ENCODE measurements at places on chromosomes 5 and 9.

DNA sequence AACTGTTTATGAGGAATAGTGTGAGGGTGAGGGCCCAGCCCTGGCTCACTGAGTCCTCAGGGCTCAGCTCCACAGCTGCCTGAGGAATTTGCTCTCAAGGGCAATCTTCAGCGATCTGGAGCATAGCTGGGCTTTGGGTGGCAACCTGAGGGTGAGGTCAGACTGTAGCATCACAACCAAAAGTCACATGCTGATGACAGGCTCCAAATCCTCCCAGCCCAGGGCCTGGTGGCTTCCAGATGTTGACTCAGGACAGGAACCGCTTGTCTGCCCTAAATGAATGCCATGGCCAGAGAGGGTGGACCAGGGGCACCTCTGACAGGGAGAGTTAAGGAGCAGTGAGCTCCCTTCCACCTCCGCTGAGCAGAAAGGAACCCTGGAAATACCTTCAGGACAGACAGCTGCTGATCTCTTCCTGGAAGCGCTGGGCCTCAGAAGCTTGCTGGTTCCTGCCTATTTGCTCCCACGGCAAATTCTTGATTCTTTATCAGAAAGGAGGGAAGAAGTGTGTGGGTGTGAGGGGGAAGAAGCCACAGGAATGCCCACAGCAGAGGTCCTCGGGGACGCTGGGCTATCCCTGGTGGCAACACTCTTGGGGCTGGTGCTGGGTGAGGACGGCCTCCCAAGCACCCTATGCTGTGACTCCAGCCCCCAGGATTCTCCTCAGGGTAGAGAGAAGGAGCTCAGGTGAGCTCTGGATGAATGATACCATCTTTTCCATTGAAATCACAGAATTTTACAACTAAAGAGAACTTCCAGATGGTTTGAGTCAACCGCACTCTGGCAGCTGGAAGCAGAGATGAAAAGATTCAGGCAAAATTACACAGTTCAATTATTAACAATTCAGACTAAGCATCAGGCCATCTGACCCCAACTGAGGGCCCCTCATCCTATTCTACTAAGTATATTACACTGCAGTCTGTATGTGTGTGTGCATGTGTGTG, 13.8 kb upstream of the CTSL start:
- no peak for DNase-seq

DNA sequence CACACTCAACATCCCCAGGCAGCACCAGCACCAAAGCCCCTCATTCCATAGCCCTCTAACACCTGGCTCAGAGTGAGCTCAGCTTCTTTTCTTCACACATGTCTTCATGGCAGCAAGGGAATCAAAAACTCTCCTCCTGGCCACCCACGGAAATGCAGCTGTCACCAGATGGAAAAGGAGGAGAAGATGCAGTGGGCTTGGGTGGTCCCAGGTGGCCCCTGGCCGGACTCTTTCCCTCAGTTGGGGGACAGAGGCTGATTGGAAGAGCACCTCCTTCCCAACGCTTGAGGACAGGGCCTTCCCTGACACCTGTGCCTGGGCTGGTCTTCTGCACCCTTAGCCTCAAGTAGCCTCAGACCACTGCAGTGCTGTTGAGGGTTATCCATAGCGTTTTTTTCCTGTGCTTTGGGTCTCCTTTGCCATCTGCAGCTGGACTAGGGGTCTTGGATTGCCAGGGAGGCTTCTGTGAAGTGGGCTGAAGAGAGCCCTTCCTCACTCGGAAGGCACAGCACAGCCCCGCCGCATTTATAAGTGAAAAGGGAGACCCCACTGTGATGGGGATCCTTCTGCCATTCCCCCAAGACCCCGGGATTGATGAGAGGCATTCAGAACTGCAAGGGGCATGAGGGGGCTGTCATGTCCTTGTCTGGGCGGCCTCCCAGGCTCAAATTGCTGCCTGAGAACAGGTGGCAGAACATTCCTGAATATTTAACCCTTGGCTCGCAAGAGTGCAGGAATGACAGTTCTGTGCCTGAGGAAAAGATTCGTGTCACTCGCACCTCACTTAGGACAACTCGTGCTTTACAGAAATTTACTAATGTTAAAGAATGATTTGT, 200.0 kb downstream of the AUH start:
- DNase-seq, result no peak

DNA sequence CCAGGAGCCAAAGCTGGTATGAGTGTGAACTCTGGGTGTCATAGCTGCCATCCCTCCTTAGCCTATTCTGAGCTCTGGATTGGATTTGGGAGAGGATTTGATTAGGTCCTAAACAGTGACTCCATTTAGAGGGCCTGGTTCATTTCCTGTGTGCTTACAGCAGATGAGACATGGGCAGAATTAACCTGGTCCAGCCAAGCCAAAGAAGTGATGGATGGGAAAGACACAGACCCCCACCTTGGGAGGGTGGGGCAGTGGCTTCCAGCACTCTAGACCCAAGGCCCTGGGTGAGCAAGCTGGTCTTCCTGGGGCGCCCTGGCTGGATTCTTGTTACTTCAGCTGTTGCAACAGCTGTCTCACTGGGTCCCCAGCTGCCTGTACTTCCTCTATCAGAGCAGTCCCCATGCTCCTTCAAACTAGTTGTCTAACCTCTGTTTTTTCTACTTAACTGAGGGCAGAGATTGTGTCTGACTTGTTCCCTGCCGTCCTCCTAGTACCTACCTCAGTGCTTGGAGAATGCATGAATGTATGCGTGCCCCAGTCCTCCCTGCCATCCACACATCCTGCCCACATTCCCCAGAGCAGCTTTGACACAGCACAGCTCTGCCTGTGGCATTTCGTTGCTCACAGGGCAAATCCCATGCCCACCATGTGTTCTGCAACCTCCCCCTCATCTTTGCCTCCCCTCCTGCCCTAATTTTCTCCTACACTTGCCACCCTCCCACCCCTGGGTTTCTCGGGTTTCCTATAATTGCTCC, 115.9 kb downstream of the RGS3 start:
- peak; percentile 18 for DNase-seq

GRCh38 chr5:65305913-65306312, 175.8 kb downstream of the ADAMTS6 start:
- no peak for DNase-seq

- no peak for DNase-seq
Observed at GRCh38 chr5:124260921-124261515, 485.4 kb downstream of the ZNF608 start.

- no peak for DNase-seq
Observed at GRCh38 chr5:63931836-63932235, 30.4 kb downstream of the HTR1A start.

DNA sequence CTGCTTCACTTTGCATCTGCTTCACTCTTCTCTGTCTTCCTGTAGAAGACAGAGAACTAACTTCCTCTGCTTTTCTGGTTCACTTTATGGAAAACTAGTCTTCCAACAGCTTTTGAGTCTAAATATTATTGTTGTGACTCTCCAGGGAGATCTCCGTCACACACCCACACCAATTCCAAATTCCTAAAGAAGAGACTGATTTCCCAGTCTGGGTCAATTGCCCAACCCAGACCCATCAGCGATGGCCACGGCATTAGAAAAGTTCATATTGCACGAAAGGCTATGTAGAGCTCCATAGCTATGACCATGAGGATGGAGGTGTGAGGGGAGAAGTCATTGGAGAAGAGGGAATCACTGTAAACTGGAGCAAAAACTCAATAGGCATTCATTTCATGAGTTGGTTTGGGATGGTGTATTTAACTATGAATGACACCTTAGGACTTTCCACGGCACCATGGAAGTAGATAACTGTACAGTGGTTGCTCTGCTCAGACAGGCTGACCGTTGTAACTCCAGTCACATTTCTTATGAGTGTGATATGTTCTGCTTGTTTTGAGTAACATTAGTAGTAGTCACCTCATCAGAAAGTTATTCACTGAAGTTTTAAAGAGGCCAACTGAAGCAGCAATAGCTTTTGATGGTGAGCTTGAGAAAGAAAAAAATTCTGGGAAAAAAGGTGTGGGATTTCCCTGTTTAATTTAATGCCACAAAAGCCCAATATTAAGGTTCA, 78.1 kb upstream of the MAMDC2 start:
- no peak for DNase-seq

- no peak for DNase-seq
Observed at GRCh38 chr9:94984891-94985476, 258.5 kb downstream of the AOPEP start.

- no peak for DNase-seq
Observed at GRCh38 chr9:115146581-115147021, 28.6 kb upstream of the TNC start.

DNA sequence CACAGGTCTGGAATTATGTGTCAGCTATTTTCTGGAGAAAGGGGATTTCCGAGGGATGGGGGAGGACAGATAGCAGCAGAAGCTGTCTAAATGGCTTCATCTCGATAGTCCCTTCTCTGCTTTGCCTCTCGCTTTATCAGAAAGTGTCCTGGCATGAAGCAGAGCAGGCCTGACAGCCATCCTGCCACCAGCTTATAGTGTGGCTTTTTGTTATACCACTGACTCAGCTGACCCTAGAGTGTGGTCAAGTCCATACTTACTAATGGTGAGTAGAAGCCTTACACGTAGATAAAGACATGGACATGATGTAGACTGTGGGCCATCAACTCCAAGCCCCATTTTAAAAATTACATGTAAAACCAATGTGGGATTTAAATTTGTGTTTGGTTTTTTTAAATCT, 50.0 kb downstream of the RCL1 start:
- DNase-seq, result no peak

DNA sequence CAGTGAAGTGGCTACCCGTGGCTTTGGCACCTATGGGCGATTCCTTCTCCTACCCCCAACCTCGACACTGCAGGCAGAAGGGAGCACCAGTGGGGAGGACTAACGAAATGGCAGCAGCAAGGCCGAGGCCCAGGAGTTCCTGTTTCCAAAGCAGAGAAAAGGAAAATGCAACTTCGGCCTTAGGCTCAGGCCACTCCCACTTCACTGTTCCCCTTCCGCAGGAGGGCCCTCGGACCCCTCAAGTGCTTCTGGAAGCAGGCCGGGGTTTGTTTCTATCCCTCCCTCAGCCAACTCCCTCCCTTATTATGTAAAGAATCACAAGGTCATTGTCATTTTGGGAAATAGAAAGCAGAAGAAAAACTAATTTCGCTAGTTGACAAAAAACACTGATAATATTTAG, 36.4 kb upstream of the NKX2-5 start:
- DNase-seq, result no peak

DNA sequence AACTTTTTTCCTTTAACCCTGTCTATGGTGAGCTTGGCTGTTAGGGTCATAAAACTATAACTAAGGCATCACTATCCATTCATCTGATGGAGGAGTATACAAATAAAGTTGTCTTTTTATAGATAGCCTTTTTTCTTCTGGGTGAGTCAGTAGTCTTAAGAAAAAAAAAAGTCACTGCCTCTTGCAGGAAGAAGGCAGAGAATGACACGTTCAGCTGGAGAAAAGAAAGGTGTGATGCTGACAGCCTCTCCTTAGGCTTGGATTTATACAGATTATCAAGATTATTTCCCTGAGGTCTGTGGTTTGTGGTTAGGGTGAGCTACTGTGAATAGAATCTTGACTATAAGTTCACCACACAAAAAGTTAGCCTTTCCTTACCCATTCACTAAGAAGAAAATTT, 23.0 kb downstream of the EPB41L4B start:
- no peak for DNase-seq

- no peak for DNase-seq
Observed at GRCh38 chr9:120284821-120285220, 295.1 kb downstream of the CDK5RAP2 start.

GRCh38 chr9:119559056-119559455, 189.8 kb upstream of the BRINP1 start:
- DNase-seq, result no peak

DNA sequence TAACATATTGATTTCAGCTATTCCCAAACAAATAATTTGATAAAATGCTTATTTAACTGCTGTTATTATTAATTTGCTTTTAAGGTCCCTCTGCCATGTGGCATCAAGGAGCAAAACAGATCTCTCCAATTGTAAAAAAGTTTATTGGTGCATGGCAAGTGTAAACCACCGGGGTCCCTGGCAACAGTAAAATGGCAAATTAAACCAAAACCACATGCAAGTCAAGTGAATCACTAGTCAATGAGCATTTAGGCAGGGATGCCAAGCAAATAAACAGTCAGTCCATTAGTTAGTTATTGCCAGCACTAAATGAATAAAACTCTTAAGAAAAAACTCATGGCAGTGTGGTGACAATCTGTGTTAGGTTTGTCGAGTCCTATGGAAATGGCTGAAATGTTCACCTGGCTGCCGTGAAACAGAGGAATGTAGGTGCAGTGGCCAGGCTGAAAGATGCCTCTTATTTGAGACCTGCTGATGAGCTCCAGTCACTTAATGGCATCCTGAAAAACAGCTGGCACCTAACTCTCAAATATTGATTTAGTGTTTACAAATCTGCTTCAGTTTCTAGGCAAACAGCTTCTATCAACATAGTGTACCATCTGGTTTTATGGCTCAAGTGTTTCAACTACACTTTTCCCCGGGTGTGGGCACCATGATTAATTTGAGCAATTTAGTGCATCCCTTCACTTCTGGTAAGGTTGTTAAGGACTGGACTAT, 296.5 kb upstream of the ITGA1 start:
- peak; percentile 96 for DNase-seq

DNA sequence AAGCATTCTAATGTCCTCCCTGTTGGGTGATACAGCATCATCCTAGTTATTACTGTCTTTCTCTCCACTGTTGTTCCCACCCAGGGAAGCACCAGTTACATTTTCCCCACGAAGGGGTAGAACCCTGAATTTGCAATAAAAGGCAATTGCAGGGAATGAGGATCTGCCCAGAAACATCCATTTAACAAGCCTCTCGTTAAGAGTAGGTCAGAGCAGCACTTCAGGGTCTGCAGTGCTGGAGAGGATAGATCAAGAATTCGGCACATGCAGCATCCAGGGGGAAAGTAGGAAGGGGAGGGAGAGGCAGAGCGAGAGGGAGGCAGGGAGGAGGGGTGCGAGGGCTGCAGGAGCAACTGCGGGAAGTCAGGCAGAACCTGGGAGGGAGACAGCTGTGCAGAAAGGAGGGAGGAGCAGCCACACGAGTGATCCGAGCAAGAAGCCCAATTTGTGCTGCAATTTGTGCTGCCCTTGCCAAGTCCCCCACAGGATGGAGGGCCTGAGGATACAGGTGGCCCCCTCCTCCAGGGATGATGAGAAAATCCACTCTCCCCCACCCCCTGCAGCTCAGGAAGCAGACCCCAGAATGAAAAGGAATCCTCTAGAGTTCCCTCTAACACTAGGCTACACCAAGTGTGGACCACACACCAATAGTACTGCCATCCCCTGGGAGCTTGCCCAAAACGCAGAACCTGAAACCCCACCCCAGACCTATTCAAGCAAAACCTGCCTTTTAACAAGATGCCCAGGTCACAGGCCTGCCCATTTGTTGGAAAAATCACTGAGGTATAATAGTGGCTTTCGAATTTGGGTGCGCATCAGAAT, 62.2 kb downstream of the EPB41L4B start:
- DNase-seq, result peak; percentile 60

- no peak for DNase-seq
Observed at GRCh38 chr5:132132138-132132537, 58.5 kb downstream of the CSF2 start.

- no peak for DNase-seq
Observed at GRCh38 chr5:69238760-69239251, 4.1 kb downstream of the CDK7 start.

All from NCI-H2081 (cell line).